ENCODE measurements at places on chromosomes 5 and 9.

- DNase-seq: no peak
Measured at GRCh38 chr5:99334936-99335335, 406.1 kb upstream of the CHD1 start.

DNA sequence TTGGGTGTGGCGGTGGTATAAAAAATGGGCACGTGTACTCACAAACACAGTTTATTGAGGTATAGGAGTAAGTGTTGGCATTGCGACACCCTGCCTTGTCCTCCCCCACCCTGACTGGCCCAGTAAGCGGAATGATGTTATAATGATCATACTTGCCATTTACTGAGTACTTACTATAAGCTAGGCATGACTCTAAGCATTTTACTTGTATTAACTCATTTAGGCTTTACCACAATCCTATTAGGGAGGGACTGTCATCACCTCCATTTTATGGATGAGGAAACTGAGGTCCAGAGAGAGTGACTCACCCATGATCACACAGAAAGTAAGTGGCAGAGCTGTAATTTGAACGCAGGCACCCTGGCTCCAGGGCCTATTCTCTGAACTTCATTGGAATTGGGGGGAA, 2.3 kb downstream of the SMIM3 start:
- DNase-seq: no peak

DNA sequence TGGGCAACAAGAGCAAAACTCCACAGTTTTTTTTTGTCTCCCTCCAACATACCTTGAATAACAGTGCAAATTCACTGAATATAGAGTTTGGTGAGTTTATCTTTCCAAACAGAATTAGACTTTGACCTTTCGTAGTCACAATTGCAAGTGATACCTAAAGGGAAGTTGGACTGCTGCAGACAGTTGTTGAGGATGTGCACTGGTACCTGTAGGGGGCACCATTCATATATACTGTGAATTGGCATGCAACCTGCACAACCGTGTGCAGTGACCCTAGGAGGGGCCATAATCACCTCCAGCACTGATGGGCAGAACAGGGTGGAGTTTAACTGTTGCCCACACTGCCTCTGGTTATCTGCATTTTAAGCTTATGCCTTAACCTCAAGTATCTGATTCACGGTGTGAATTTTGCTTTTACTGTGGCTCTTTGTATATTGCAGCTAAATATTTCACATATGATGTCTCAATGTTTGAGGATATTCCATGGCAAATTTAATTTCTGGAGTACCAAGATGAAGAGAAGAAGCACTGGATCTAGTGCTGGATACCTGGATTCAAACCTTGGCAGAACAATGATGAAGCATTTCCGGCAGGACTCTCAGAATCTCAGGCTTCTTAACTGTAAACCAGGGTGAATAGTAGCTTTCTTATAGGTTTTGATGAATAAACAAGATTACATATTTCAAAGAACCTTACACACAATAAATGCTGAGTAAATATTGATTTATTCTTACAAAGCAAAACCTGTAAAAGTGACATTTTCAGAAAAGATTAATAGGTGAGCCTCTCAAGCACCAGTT, 144.3 kb downstream of the ACTBL2 start:
- peak; percentile 49 for DNase-seq

DNA sequence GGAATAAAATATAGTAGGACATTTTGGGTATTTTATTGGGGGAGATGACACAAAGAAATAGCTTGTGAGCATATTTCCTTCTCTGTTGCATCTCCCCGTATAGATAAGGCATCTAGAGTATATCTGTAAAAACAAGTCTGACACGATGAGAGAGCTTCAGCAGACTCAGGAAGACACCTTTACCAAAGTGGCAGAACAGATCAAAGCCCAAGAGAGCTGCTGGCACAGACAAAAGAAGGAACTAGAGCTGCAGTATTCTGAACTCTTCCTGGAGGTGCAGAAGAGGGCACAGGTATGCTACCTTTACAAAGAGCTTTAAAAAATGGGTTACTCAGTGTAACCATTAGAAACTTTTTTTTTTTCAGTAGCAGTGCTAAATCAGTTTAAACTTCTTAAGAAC, 176.7 kb downstream of the CCDC171 start:
- DNase-seq: no peak

DNA sequence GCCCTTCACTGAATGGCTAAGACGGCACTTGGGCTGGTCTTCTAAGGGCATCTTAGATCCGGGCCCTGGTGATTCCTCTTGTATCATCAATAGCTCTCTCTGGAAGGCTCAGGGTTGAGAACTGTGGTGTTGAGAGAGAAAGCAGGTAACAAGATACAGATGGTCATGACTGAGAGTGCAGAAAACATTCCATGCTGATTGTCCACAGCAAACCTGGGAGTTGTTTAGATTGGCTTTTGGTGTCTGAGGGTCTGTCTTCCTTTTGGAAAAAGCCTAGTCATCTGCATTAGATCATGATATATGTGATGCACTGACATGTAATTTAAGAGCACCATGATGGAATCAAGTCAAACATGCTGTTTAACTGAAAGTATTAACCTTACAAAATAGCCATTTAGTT, 331.9 kb downstream of the ADAMTS6 start:
- DNase-seq: no peak
